ENCODE measurements at places on chromosomes 13 and 19.

- DNase-seq = no peak
Observed at GRCh38 chr19:29876414-29876813, 64.6 kb downstream of the CCNE1 start.

DNA sequence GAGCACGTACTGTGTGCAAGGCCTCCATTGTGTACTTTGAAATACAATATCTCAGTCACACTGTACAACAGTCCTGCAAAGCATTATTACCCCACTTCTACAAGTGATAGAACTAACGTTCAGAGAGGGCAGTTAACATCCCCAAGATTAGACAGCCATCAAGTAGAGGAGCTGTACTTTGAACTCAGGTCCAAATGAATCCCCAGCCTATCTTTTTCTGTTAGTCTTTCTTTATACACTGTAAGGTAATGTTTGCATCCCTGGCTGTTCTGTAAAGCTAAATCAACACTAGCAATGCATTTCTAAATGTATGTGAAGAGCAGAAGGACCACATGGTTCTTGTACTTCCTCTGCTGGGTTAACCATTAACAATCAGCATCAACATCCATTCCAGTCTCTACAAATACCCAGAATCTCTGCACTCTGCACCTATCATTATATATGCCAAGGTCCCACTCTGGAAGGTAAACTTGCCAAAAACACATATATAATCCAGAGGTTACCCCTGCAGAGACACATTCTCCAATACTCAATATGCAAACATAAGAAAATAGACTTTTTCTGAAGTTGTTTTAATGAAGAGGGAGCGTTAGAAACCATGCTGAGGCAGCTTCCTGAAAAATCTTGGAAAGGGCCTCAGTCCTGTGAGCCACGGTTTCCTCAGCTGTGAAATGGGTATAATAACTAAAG lies 182.3 kb downstream of the MZT1 start:
- DNase-seq = no peak

DNA sequence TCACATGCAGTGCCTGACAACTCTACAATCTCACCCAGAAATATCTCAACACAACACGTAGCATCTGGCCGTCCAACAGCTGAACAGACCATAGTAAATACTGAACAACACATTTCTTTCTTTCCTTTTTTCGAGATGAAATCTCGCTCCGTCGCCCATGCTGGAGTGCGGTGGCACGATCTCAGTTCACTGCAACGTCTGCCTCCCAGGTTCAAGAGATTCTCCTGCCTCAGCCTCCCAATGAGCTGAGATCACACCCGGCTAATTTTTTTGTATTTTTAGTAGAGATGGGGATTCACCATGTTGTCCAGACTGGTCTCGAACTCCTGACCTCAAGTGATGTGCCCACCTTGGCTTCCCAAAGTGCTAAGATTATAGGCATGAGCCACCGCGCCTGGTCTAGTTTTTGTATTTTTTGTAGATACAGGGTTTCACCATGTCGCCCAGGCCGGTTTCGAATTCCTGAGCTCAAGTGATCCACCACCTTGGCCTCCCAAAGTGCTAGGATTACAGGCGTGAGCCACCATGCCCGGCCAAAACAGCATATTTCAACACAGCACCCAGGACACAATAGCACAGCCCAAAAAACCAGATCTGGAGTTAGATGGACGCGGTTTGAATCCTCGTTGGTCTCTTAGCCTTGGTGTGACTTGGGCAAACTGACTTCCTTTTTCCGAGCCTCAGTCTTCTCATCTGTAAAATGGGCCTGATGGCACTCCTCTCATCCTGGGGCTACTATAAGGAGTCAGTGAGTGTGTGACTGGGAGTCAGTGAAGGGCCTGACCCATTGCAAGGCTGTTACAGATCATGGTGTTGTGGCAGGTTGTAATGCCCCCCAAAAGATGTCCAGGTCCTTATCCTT lies 22.6 kb downstream of the CYP2A6 start:
- DNase-seq = no peak

- DNase-seq = no peak
Observed at GRCh38 chr19:33487901-33488800, 33.4 kb downstream of the PEPD start.

GRCh38 chr19:13169769-13170168 lies 19.6 kb downstream of the IER2 start:
- no peak for DNase-seq

DNA sequence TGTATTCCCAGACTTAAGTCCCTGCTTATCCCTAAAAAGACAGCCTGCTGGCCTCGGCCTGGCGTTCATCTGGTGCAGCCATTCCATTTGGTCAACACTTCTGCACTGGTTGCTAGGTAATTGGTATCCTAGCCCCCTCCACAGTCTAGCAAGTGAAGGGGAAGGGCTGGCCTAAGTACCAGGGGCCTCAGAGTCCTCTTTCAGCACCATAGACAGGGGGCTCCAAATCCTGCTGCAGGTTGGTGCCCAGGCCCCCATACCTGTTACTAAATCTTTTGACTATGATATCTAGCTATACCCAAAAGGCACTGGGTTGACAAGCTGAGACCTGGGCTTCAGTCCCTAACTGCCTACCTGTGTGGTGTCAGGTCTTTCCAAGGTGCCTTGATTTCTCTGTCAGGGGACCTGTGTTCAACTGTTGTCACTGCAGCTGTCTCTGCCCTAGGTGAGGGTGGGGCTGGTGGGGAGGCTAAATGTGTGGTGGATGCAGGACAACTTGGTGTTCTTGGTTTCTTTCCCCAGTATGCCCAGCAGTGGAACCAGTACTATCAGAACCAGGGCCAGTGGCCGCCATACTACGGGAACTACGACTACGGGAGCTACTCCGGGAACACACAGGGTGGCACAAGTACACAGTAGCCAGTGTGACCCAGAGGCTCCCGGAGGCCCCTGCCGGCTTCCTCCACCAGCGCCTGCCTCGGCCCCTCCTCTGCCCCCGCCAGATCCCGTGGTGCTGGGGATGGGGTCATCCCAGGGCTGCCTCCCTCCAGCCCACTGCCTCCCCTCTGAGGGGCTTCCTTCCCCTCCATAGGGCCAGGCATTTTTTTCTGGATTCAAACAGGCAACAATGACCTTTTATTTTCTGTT lies 3.8 kb upstream of the CCDC97 start:
- DNase-seq = no peak

DNA sequence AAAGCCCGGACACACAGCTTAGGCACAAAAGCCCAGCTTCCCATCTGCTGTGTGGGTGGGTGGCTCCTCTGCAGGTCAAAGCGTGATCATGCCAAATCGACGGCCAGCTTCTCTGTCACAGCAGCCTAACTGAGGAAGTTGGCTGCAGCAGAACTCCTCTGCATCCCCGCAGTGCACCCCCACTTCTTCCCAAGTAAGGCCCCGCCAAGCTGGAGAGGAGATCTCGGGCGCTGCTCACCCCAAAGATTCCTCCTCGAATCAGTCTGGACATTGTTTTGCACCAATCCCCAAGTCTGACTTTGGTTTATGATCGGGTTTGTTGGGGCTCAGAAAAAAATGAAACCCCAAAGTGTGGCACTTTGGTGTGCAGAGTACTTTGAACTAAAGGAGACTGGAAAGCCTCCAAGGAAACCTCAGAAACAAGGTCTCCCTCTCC lies 19.7 kb upstream of the CPB2 start:
- DNase-seq = no peak

- DNase-seq = no peak
Observed at GRCh38 chr13:45289936-45290563, 50.9 kb downstream of the TPT1 start.

- no peak for DNase-seq
Observed at GRCh38 chr19:40640744-40641143, 39.6 kb downstream of the LTBP4 start.

DNA sequence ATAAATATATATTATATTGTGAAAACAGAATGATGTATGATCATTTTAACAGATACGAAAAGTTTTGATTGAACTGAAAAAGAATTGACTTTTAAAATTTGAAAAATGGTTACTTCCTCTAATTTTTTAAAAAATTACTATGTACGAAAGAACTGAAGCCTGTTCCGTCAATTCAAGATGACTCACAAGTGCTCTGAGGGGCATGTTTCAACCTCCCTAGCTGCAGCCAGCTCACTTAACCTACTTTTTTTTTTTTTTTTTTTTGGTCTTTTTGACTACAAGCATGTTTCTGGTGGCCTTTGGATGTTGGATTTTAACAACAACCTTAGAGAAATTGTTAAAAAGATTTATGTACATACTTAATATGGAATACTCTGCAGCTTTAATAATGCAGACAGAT lies 1139.3 kb downstream of the DIAPH3 start:
- no peak for DNase-seq

- DNase-seq = no peak
Observed at GRCh38 chr19:29188289-29189032, 24.5 kb downstream of the UQCRFS1 start.

DNA sequence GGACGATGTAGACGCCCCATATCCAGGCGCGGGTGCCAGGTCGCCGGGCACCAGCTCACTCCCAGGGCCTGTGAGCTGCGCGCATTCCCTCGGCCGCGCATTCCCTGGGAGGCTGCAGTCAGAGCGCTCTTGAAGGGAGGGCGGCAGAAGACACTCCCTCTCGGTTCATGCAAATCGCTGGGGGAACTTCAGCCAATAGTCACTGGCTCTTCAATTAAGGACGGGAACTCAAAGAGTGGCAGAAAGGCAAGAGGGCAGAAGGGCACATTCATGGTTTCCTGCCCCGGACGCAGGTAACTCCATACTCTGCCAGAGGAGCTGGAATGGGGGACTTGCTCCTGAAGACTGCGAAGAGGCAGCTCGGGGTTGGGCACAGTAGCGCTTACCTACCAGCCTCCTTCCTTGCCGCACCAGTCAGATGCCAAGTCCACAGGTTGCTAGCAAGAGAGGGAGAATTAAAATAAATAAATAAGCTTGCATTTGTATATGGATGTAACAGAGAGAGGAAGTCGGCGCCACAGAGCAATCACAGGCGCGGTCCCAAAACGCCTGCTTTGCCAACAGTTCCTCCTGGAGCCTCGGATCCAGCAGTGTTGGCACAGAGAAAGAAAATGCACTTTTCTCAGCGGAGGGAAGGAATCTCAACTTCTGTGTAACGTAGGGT lies 459 bp downstream of the PCDH20 start:
- no peak for DNase-seq

GRCh38 chr13:94677799-94678198 lies 34.5 kb downstream of the SOX21 start:
- no peak for DNase-seq

- no peak for DNase-seq
Observed at GRCh38 chr13:76383676-76384461, 502.3 kb downstream of the KCTD12 start.

DNA sequence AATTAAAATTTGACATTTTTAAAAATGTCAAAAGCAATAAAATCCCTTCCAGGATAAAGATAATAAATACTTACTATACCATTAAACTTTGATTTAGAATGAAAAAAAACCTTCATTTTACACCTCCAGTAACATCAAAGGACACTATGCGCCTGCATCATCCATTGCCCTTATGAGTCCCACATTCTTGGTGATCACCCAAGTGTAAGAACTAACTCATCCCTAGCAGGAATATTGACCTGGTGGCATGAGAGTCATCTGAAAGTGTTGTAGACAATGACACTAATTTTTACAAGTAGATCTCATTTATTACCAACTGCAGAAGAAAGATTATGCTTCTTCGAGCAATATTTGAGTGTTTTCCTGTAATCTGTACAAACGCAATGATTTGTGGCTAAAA lies 1128.9 kb downstream of the EFNB2 start:
- no peak for DNase-seq

DNA sequence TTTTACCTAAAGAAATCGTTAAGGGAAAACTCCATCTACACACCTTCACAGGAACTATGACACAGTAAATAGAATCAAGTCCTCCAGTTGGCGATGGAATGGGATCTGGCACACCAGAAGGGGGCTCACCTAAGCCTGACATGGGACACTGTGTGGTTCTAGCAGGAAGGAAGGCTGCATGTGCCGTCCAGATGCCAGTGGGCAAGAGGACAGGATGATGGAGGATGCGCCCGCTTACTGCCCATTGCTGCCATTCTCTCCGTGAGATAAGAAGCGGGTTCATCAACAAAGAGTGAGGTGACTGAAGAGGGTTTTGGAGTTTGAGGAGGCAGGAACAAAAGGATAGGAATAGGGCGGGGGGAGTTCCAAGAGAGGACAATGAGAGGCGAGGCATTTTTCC lies 2.9 kb upstream of the CYP2F1 start:
- DNase-seq = no peak

- no peak for DNase-seq
Observed at GRCh38 chr19:11194656-11195558, 2.4 kb downstream of the KANK2 start.

DNA sequence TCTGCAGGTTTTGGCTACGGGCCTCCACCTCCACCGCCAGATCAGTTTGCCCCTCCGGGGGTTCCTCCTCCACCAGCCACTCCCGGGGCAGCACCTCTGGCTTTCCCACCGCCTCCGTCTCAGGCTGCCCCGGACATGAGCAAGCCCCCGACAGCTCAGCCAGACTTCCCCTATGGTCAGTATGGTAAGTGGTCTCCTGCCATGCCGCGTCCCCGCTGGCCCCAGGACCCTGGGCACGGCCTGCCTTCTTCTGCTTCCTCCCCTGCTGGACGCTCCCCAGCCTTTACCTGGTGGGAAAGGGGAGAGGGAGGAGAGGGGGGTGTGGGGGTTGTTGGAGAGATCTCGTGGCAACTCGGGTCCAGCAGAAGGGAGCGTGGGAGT lies 5.7 kb upstream of the RPS15 start:
- no peak for DNase-seq

DNA sequence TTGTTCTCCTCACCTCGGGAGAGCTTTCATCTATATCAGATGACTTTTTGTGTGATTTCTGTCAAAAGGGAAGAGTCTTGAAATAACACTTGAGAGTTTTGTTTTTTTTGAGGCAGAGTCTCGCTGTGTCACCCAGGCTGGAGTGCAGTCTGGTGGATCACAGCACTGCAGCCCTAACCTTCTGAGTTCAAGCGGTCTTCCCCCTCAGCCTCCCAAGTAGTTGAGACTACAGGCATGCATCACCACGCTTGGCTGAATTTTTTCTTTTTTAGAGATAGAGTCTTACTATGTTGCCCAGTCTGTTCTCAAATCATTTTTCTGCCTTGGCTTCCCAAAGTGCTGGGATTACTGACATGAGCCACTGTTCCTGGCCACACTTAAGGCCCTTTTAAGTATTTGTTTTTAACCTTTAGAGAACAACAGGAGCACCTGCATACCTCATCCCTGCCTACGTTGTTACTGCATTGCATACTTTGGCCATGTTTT lies 11.4 kb downstream of the NDFIP2 start:
- DNase-seq = no peak

GRCh38 chr13:68234274-68234673 lies 1004.1 kb upstream of the PCDH9 start:
- no peak for DNase-seq

DNA sequence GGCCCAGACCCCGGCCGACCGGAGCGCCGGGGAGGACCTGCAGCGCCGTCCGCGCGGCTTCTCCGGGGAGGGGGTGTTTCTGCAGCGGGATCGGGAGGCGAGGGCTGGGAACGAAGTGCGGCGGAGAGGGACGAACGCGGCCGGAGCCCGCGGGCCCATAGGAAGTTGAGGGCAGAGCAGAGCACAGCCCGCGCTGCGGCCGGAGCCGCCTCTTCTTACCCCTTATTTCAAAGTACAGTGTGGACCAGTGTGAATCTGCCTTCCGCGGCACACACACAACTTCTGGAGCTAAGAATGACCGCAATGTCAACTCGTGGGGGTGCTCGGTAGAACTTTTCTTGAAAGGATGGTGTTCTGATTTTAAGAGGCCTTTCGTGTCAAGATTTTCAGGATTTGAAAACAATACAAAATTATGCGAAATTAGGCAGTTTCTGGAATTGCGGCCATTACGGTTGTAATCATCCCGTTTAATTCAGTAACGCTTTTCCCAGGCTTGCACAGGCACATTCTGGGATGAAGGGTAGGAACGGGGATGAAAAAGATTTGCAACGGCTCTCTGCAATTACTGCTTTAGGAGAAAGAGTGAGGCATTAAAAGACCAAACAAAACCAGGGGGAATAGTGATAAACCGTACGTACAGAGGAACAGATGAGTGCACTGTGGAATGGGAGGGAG lies 821 bp downstream of the TDRD3 start:
- peak; percentile 4 for DNase-seq

Data from effector CD4-positive, alpha-beta T cell (primary cell).